ENCODE measurements at places on chromosomes 2 and 18. TPM values are rescaled to one million over a fixed set of nuclear protein-coding genes. Genes with fewer than 3 reads are reported as not detected.

Gene CYP27C1
- 1.1 TPM for total RNA-seq

Gene DNAJC5G
- not detected for total RNA-seq

Gene C2orf92
- 5.9 TPM for total RNA-seq

Gene CPSF3
- total RNA-seq: 26.3 TPM

Gene ANKRD30BL
- total RNA-seq: not detected

Gene CAVIN2
- total RNA-seq: 52.3 TPM

Gene GFPT1
- total RNA-seq: 195 TPM

Gene UNC80
- total RNA-seq: not detected

Gene KCNS3
- total RNA-seq: 1.1 TPM

Gene CABLES1
- 57.0 TPM for total RNA-seq

Gene ALLC
- total RNA-seq: not detected

Gene ADAM23
- 1.1 TPM for total RNA-seq

Gene LAMA1
- 7.9 TPM for total RNA-seq

Gene CCDC178
- 3.7 TPM for total RNA-seq

Gene TUBA3E
- total RNA-seq: not detected

Gene SERPINB13
- not detected for total RNA-seq

Gene INPP5D
- 28.8 TPM for total RNA-seq

Gene DLGAP1
- 4.2 TPM for total RNA-seq

Gene DSG4
- total RNA-seq: not detected

Gene POTEF
- not detected for total RNA-seq

Gene TPO
- 17.5 TPM for total RNA-seq

Gene NAT8
- total RNA-seq: not detected

Gene LIPT1
- total RNA-seq: 7.5 TPM

Gene REG1B
- total RNA-seq: 2.6 TPM

Gene TNFAIP6
- 25.4 TPM for total RNA-seq

Gene HJURP
- 0.55 TPM for total RNA-seq

Gene SP140
- 2.6 TPM for total RNA-seq

Measured in mesenteric fat pad (tissue), 1 donor.